ENCODE measurements at places on chromosomes 2 and 18.

DNA sequence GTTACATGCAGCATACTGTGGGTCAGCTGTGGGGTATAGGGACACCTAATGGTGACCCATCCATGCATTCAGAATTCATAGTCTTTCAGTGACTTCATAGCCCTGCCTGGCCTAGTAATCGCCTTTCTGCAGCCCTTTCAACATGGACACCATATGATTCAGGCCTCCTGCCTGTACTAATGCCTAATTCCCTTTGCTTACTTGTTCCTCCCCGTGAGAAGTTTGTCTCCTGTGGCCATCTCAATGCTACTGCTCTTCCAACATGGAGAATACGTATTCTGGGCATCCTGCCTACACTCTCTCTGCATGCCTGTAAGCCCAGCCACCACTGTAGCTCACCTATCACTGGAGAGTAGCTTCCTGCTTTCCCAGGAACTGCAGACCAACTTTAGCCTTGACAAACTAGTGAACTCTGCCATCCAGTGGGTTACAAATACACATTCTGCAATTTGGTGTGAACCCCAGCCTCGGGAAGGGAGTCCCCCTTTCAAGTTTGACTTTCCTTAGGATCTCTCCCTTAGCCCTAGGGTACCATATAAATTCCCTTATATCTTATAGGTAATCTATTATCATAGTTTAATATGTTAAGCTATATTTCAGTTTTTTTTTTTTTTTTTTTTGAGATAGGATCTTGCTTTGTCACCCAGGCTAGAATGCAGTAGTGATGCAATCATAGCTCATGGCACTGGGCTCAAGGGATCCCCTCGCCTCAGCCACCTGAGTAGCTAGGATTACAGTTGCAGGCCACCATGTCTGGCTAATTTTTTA lies 22.3 kb downstream of the M1AP start:
- H3K4me3 ChIP-seq: no peak overlapping the region
- H3K36me3 ChIP-seq: no peaks in the 10 kb centered on the region
- DNase-seq: no peak
- no peaks in the 10 kb centered on the region for H3K4me1 ChIP-seq

DNA sequence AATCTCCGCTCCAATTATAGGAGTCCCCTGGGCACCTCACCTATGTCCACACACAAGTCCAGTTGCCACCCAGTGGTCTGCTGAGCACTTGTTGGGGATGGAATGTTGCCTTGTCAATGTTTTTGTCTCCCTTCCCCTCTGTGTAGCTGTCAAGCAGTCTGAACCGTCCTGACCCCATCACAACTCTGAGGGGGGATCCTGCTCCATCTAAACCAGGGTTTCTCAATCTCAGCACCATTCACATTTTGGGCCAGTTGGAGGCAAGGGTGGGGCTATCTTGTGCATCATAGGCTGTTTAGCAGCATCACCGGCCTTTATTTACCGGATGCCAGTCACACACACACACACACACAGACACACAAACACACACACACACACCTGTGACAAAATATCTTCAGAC lies 53.0 kb downstream of the CYP26B1 start:
- DNase-seq: no peak
- no peaks in the 10 kb centered on the region for H3K4me1 ChIP-seq
- H3K4me3 ChIP-seq: no peak overlapping the region
- H3K36me3 ChIP-seq: no peaks in the 10 kb centered on the region
- H3K27me3 ChIP-seq: no peaks in the 10 kb centered on the region

GRCh38 chr2:19045151-19045550 lies 313.3 kb downstream of the OSR1 start:
- no peaks in the 10 kb centered on the region for H3K27me3 ChIP-seq
- no peak for DNase-seq
- no peak overlapping the region for H3K27ac ChIP-seq
- no peaks in the 10 kb centered on the region for H3K4me1 ChIP-seq

DNA sequence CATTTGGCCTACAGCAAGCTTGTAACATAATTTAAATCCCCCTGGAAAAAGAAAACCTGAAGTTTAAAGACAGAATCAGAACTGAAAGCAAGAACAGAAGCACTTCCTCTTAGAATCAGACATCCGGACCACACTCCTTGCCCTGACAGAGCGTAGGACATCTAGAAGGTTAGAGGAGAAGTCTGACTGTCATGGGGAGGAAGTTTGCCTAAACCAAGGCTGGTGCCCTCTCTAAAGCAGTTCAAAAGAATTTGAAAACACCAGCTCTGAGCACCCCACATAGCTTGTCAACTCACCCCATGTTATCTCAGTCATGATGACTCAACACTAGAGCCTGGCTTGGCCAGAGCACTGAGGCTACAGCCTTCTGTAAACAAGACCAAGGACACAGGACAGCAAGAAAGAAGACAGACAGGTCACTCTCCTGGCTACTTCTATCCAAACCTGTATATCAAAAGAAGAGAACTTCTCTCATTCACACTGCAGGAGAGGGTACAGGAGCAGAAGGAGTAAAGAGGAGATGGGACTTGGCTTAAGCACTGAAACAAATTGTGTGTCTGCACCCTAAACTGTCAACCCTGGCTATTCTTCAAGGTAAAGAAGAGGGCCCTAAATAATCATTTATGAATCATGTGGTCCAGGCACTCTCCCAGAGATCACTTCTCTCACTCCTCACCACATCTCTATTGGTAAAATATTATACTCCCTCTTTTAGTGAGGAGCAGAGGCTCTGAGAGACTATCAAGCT lies 198.6 kb downstream of the MEMO1 start:
- H3K4me1 ChIP-seq: no peaks in the 10 kb centered on the region
- H3K4me3 ChIP-seq: no peak overlapping the region
- H3K27ac ChIP-seq: no peak overlapping the region
- H3K36me3 ChIP-seq: no peaks in the 10 kb centered on the region
- no peak for DNase-seq
- no peaks in the 10 kb centered on the region for H3K27me3 ChIP-seq

DNA sequence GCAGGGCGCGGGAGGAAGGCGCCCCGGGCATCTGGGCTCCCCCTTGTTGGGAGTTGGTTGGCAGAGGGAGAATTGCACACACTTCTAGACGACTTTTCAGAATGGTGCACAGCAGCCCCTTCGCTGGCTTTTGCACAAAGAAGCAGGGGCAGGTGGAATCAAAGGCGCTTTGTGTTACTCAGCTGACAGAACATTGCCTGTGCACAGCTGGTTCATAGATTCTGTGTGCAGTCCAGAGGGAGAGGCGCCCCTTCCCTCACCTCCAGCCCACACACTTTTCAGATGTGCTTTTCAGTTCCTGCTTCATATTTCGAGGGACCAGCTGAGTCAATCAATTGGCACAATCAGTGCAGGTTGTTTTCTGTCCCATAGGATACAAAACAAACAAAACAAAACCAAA lies 348.4 kb upstream of the RAB12 start:
- no peak overlapping the region for H3K27ac ChIP-seq
- no peaks in the 10 kb centered on the region for H3K36me3 ChIP-seq
- H3K4me1 ChIP-seq: peaks cover 5% of the 10 kb centered on the region
- DNase-seq: no peak

GRCh38 chr2:180695586-180696401 lies 284.6 kb upstream of the UBE2E3 start:
- no peak overlapping the region for H3K4me3 ChIP-seq
- DNase-seq: no peak

DNA sequence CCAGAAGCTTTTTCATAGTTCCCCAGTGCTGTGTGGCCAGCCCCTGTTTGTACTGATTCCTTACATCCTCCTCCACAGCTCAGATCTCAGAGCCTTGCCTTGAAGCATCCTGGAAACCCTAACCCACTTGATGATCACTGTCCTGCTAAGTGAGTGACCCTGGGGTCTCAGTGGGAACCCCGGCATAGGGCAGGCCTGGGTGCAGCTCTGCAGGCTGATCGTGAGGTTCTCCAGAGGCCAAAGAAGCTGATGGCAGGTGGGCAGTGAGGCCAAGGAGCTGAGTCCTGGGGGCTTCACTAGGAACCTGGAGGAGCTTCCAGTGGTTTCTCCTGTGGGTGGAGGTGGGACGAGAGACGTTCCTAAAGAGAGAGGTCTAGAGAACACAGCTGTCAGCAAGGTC lies 47.4 kb upstream of the BIN1 start:
- no peaks in the 10 kb centered on the region for H3K36me3 ChIP-seq
- H3K27ac ChIP-seq: no peak overlapping the region
- H3K27me3 ChIP-seq: no peaks in the 10 kb centered on the region
- DNase-seq: no peak
- H3K4me3 ChIP-seq: no peak overlapping the region

GRCh38 chr2:16201848-16202247 lies 261.5 kb downstream of the MYCN start:
- no peak overlapping the region for H3K27ac ChIP-seq
- H3K4me1 ChIP-seq: peaks cover 18% of the 10 kb centered on the region
- H3K4me3 ChIP-seq: no peak overlapping the region
- no peaks in the 10 kb centered on the region for H3K27me3 ChIP-seq

DNA sequence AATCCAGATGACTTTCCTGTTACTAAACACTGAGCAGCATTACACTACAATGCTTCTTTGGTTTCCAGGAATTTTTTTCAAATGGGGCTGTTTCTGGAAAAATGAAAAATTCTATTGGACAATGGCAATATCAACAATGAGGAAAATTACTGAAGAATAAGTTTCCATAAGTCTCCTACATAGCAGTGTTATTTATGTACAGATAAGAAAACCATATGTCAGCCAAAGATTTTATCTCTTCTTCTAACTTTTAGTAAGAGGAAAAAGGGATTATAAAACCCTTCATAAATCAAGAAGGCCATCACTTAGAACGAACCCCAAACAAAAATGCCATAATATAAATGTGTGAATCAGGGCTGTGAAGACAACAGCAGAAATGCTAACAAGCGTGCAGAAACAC lies 31.6 kb upstream of the NOSTRIN start:
- H3K4me3 ChIP-seq: no peak overlapping the region
- no peaks in the 10 kb centered on the region for H3K27me3 ChIP-seq
- peaks cover 20% of the 10 kb centered on the region for H3K36me3 ChIP-seq
- peaks cover 3% of the 10 kb centered on the region for H3K4me1 ChIP-seq
- DNase-seq: no peak
- H3K27ac ChIP-seq: no peak overlapping the region

GRCh38 chr2:237744613-237745249 lies 53.8 kb upstream of the RBM44 start:
- DNase-seq: no peak
- peaks cover 25% of the 10 kb centered on the region for H3K4me1 ChIP-seq
- H3K4me3 ChIP-seq: no peak overlapping the region
- H3K36me3 ChIP-seq: peaks cover 7% of the 10 kb centered on the region
- H3K27me3 ChIP-seq: no peaks in the 10 kb centered on the region
- H3K27ac ChIP-seq: no peak overlapping the region

DNA sequence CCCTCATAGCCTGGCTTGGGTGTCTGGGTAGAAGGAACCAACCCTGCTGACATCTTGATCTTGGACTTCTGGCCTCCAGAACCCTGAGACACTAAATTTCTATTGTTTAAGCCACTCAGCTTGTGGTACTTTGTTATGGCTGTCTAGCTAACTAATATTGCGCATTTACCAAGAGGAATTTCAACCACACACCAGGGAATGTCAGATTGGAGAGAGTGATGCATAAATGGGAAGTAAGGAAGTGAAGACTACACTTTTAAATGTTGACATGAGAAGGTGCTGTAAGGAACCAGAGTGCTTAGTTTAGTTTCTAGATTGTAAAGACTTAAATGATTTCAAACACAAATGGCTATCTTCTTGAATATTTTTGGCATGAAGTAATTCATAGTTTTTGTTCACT lies 98.9 kb upstream of the ITGB6 start:
- H3K27me3 ChIP-seq: no peaks in the 10 kb centered on the region
- no peak overlapping the region for H3K4me3 ChIP-seq

GRCh38 chr18:7537145-7537544 lies 30.0 kb upstream of the PTPRM start:
- DNase-seq: no peak
- H3K27me3 ChIP-seq: no peaks in the 10 kb centered on the region

GRCh38 chr2:161825429-161825828 lies 201.2 kb downstream of the SLC4A10 start:
- no peaks in the 10 kb centered on the region for H3K27me3 ChIP-seq
- no peaks in the 10 kb centered on the region for H3K4me1 ChIP-seq

GRCh38 chr18:908758-909724 lies 4.4 kb downstream of the ADCYAP1 start:
- peaks cover 18% of the 10 kb centered on the region for H3K27me3 ChIP-seq
- no peaks in the 10 kb centered on the region for H3K36me3 ChIP-seq
- no peak for DNase-seq
- no peak overlapping the region for H3K27ac ChIP-seq

DNA sequence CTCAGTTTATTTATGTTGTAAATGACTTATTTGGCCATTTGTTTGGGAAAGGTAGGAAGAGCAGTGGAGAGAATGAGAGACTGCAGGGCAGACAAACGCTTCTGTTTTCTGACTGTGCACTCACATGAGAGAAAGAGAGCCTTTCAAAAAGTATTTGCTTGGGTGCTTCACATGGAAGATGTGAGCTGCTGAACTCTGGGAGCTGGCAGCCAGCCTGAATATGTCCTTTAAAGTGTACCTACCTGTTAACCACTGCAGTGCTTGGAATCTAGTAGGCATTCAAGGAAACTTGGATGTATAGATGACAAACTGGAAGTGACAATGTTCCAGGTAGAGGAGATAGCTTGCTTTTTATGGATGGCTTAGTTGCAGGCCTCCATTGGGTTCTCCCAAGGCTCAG lies 68.8 kb downstream of the PTPRM start:
- no peak for DNase-seq
- no peak overlapping the region for H3K4me3 ChIP-seq
- H3K27ac ChIP-seq: no peak overlapping the region

GRCh38 chr2:145351864-145352425 lies 832.0 kb upstream of the ZEB2 start:
- no peak overlapping the region for H3K27ac ChIP-seq
- DNase-seq: no peak
- H3K4me1 ChIP-seq: no peaks in the 10 kb centered on the region
- H3K4me3 ChIP-seq: no peak overlapping the region

- no peaks in the 10 kb centered on the region for H3K36me3 ChIP-seq
- no peak overlapping the region for H3K27ac ChIP-seq
- H3K27me3 ChIP-seq: no peaks in the 10 kb centered on the region
- no peak for DNase-seq
- peaks cover 27% of the 10 kb centered on the region for H3K4me1 ChIP-seq
These were observed 38.4 kb downstream of the POMC start for GRCh38 chr2:25129901-25130520.

- H3K36me3 ChIP-seq: no peaks in the 10 kb centered on the region
- no peak overlapping the region for H3K27ac ChIP-seq
- H3K4me3 ChIP-seq: no peak overlapping the region
- no peaks in the 10 kb centered on the region for H3K27me3 ChIP-seq
- no peaks in the 10 kb centered on the region for H3K4me1 ChIP-seq
These were observed 149.9 kb upstream of the COPS8 start for GRCh38 chr2:236935631-236936445.

GRCh38 chr2:138507267-138507666 lies 5.7 kb downstream of the SPOPL start:
- peaks cover 10% of the 10 kb centered on the region for H3K4me1 ChIP-seq
- DNase-seq: no peak
- H3K27me3 ChIP-seq: no peaks in the 10 kb centered on the region

Data from esophagus squamous epithelium (tissue), 5 donors.